ENCODE measurements at places on chromosomes 2 and 18.

GRCh38 chr2:152710713-152711112 lies 6.5 kb downstream of the PRPF40A start:
- no peak for DNase-seq

DNA sequence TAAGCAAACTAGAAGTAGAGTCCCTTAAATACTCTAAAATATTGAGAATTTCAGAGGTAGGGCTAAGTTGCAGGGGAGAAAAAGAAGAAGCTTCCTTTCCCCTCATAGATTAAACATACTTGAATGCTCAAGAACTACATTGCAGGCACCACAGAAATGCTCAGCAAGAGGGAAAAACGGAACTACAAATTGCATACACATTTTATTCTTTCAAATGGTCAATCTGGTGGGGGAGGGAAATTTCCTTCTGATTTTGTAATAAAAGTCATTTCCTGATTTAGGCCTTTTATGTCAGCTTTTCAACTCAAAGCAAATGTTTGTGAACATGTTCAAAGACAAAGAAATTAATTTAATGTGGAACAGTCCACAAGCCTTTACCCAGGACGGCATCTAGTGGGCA lies 33.0 kb downstream of the FARSB start:
- no peak for DNase-seq

- DNase-seq: no peak
These were observed 138.6 kb upstream of the GLI2 start for GRCh38 chr2:120596990-120597594.

- DNase-seq: no peak
These were observed 1682.2 kb upstream of the TMEFF2 start for GRCh38 chr2:193876980-193877379.

DNA sequence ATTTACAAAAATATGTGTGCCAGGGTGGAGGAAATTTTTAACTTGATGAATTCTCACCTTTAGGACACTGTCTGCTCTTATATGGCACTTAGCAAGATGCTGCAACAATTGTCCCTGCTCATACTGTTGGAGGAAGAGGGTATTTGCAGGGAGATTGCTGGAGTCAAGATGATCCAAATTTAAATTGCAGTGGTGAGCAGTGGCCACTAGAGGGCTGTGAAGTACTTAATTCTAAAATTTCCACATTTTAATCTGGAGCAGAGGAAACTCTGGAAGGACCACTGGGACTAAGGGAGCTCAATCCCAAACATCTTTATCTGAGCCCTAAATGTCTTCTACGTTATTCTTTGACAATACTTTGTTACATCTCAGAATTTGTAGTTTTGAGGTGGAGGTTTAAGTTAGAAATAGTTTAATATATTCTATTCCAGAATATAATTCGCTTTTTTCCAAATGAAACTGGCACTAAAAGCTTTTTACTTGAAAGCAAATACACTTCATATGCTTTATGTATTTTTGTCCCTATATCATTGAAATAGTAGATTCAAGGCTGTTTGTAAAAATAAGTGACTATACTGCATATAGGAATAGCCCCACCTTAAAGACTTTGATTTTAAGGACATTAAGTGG lies 33.0 kb upstream of the PTH2R start:
- DNase-seq: no peak

- DNase-seq: no peak
These were observed 197.9 kb downstream of the ICOS start for GRCh38 chr2:204134421-204134820.

DNA sequence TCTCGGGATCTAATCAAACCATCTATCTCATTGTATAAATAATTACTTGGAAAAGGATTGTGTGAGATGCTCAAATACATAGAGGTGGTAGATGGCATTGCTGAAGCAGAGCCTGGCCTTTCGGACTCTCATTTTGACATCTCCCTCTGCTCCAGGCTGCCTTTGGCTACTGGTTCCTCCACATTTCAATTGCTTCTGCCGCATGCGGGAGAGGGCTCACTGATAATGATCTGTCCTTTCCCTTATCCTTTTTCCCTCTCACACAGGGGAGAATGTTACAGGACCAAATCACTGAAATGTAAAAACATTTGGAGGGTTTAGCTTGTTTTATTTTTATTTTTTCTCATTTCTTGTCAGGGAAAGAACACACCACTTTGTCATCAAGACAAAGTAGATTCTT lies 380.6 kb upstream of the UBE2E3 start:
- no peak for DNase-seq

DNA sequence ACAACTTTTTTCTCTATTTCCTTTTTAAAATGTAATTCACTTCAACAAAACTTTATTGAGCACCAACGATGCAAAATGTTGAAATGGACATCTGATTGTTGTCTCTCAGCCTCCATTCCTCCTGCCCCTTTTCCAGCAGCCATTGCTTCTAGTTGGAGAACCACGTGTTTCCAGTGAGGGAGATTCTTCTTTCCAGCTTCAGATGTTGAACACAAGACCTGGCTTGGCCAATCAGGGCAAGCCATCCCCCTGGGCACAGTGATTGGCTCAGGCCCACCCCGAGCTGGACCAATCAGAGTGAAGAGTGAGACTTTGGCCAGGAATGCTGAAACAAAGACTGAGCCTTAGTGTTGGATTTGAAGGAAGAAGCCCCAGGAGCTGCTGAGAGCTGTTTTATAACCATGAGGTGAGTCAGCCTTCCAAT lies 59.0 kb downstream of the E2F6 start:
- no peak for DNase-seq

- DNase-seq: no peak
These were observed 74.7 kb downstream of the EIPR1 start for GRCh38 chr2:3302751-3303582.

- DNase-seq: no peak
These were observed 24.1 kb upstream of the KANSL1L start for GRCh38 chr2:210195101-210195852.

- peak; percentile 50 for DNase-seq
These were observed 6.5 kb upstream of the CAPN10 start for GRCh38 chr2:240579771-240580614.

DNA sequence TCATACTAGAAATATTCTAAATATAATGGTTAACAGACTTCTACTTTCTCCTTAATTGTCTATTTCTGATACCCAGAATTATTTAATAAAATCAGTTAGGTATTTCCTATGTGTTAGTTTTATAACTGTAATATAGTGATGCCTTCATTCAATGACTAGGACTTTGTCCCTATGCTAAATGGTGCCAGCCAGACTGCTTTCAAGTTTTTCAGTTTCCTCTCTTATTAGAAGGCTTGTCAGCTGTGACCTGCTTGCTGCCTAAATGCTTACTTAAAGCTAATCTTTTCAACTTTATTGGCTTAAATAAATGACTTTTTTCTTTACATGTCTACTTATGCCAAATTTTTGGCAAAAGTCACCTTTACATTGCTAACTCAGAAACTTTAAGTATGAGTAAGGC lies 30.7 kb downstream of the BAZ2B start:
- DNase-seq: no peak

DNA sequence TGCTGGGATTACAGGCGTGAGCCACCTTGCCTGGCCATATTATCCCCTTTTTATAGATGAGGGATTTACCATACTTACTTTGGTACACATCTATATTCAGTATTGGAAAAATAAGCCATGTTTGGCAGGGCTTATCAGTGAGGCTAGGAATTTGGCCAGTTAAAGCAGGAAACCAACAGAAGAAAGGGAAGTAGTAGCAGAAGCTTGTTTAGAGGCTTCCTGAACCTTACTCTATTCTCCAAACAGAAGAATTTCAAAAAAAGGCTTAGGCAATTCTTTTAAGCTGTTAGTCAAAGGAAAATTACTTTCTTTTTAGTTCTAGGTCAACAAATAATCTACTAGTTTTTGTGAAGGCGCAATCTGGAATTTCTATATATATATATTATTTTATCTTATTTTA lies 3.2 kb upstream of the GLS start:
- no peak for DNase-seq

DNA sequence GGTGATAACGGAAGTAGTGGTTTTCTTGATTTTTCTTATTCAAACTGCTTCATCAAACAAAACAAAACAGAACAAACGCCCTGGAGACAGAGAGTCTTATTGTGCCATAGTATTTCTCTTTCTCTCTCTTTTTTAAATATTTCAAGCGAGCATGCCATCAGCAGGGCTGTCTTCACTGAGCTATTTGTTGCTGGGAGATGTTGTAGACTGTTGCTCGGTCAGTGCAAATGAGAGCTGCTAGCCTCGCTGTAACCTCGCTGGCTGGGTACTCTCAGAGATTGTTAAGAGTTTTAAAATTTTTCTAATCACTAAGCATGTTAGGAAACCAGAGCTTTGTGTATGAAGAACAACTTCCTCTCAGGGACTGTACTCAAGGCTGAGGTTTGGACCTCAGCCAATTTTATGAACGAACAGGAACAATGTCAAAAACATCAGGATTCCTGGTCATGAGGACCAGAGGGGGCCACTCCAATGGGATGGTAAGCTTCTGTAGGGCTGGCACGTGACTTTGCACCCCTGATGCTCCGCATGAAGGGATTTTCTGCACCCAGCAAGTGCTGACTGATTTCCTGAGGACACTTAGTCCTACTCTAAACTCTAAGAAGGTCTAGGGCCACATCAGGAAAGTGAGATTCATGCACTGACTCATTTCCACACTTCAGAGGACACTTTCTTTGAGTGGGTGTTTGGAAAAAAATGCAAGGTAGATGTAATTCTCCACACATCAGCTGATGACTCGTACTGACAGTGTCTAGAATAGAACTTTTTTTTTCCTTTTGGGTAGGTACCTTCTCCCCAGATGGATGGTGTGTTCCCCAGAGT lies 59.8 kb upstream of the IL1R1 start:
- DNase-seq: peak; percentile 27

GRCh38 chr2:199439066-199439465 lies 18.7 kb downstream of the SATB2 start:
- DNase-seq: no peak

- DNase-seq: no peak
These were observed 266.3 kb downstream of the MTX2 start for GRCh38 chr2:176535467-176536113.

DNA sequence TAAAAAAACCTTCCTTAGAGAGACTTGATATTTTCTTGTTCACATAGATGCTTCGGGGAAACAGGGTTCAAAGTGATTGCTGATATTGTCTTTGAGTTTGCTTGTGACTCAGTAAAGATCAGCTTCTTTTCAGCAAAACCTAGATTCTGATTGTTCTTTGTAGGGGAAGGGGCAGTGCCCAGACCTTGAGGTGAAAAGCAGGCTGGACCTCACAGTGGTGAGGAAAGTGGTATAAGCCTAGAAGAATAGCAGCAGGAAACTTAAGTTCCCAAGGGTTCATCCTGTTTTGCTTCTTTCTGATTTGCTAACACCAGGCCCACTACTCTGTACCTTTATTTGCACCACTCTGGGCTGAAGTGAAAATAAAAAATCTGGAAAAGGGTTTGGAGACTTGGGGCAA lies 20.9 kb downstream of the UBXN4 start:
- no peak for DNase-seq

DNA sequence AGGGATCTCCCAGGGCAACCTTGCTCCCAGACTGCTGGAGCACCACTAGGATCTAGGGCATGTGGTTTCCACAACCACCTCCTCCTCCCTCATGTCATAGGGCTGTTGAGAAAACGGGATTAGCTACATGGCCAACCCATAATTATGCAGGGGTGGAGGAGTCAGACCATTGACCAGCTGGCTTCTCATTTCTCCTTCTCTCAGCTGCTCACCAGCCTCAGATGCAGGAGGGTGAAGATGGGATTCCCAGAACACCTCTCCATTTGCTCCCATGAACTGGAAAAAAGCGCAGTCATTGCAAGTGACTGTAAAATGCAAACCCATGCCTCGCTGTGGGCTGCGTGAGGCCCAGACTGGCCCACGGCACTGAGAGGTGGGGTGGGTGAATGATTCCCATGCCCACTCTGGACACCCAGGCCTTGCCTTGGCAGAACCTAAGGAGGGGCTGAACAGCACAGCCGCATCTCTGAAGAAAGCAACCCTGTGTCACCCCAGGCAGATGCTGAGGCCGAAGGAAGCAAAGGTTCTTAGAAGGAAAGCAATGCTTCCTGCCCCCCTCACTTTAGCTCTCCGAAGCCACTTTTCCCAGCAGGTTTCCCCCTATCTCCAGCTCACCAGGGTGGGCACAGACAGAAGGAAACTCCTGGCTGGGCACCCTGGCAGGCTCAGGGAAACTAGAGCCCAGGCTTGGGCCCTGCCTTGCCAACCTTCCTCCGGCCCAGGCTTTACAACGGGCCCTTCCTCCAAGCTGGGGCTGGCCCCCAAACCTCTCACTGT lies 69.6 kb upstream of the RTN4 start:
- DNase-seq: no peak

GRCh38 chr2:179861027-179861415 lies 391 bp downstream of the ZNF385B start:
- DNase-seq: no peak

DNA sequence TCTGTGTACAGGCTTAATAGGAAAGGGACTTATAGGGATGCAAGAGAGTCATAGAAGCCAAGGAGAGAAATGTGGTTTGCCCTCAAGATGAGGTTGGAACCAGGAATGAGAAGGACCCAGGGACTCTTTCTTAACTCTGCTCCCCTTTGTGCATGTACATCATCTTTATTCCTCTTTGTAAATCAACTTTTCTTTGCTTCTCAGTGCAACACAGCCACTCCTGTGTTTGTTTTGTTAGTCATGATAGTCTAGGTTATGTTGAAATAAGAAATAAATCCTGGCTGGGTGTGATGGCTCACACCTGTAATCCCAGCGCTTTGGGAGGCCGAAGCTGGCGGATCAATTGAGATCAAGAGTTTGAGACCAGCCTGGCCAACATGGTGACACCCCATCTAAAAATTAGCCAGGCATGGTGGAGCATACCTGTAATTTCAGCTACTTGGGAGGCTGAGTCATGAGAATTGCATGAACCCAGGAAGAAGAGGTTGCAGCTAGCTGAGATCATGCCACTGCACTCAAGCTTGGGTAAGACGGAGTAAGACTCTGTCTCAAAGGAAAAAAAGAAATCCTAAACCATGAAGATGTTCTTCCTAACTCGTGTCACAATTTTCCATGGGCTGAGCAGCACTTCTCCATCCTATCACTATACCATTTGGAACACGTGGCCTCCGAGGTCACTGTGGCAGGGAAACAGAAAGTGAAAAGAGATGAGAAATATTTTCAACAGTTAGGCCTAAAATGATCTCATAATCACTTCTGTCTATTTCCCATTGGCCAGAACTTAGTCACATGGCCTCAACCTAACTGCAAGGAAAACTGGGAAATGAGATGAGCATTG lies 73.0 kb upstream of the TMEM17 start:
- no peak for DNase-seq

Measured in stimulated activated CD8-positive, alpha-beta memory T cell treated with anti-CD3 and anti-CD28 coated beads, Interleukin-7, amount 100 ng/mL, for 4 hours (primary cell).